ENCODE measurements at places on chromosomes 3 and 15.

GRCh38 chr3:37862903-37863815, 1.5 kb downstream of the CTDSPL start:
- no peak for DNase-seq

DNA sequence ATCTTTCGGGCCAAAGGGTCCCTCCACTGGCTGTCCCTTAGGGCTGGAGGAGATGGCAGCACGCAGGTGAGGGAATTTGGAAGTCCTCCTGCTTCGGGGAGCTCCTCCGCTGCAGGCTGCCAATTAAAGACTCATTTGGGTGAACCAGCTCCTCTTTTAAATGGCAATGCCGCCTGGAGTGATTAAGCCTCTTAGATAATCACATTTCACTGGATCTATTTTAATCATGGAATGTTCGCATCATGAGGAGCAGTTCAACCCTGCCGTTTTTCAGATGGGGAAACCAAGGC, 117.9 kb downstream of the LIPC start:
- no peak for DNase-seq

GRCh38 chr15:40327457-40327856, 4.0 kb downstream of the INAFM2 start:
- no peak for DNase-seq

GRCh38 chr3:41418961-41419691, 219.8 kb downstream of the CTNNB1 start:
- peak; percentile 32 for DNase-seq

DNA sequence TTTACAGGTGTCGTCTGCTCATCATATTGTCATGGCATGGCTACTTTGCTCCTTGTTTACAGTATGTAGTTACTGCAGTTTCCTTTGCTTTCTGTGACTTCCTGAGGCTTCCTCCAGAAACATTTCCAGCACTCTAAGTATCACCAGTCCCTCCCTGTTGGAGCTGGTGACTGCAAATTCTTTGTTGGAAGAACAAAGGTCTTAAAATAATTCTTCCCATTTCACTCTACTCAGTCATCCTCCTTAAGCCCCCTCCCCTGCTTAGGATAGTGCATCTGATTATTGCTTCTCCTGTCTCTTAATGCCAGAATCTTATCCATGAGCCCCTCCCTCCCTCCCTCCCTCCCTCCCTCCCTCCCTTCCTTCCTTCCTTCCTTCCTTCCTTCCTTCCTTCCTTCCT, 72.0 kb downstream of the C3orf38 start:
- no peak for DNase-seq

GRCh38 chr3:5231074-5231473, 43.6 kb downstream of the EDEM1 start:
- no peak for DNase-seq

DNA sequence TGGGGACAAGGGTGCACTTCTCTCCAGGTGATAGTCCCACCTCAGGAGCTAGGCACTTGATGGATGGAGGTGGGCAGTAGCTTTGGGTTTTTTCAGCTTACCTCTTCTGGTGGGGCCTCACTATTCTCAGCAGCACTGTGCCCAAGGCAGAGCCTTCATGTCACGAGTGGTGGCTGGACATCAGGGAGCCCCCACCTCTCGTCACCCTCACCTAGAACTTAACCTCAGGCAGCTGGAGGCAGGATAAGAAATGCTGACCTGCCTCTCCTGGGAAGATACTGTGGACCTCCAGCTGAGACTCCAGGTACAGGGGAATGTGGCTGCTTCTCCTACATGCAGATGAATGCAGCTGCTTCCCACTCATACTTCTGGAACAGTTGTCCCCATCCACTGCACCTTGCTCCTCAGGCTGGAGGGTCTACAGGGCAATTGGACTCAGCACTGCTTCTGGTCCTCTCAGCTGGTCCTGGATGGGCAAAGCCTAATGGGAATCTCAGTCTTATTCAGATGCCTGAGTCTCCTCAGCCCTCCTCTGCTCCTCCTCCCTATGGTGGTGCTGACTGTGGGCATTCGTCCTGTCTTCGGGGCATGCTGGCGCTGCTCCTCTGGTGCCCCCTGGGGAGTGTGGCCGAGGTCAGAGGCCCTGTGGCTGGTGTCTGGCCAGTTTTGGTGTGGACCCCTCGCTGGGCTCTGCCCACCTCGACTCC, 129.9 kb downstream of the KLF13 start:
- no peak for DNase-seq

GRCh38 chr3:24018784-24019570, 73.9 kb downstream of the NR1D2 start:
- no peak for DNase-seq

- peak; percentile 96 for DNase-seq
Observed at GRCh38 chr3:116005404-116005803, 382.1 kb downstream of the GAP43 start.

DNA sequence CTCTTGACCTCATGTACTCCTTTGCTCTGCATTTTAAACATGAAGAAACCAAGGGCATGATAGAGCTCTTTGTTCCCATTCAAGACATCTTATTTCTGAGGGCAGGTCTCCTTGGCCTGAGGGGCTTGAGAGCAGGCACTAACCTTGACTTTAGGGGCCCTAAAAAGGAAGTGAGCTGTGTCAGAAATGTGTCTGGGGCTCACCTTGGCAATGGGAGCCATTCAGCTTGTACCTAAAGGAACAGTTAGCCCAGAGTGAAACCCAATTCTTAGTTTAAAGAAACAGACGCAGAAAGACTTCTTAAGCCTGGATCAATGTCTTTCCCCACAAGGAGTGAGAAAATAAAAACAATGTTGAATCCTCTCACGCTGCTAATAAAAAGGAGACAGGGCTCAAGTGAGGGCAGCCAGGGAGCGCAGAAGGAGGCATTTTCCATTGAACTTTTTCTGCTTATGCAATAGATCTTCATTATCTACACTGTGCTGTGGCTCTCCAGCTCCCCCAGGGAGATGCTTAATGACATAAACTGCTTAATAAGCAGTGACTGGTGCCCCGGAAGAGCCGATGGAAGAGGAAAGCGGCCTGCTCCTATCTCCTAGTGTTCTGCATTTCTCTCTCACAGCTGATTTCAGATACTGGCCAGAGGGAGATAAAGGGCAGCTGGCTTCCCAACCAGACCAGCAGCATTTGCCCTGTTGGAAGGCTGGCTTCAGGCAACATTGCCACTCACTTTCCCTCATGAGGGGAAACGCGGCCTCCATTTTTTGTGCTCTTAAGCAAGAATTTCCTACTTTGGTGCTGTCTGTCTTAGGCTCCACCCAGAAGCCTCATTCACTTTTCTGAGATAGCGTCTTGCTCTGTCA, 152.0 kb downstream of the OPA1 start:
- DNase-seq = no peak

DNA sequence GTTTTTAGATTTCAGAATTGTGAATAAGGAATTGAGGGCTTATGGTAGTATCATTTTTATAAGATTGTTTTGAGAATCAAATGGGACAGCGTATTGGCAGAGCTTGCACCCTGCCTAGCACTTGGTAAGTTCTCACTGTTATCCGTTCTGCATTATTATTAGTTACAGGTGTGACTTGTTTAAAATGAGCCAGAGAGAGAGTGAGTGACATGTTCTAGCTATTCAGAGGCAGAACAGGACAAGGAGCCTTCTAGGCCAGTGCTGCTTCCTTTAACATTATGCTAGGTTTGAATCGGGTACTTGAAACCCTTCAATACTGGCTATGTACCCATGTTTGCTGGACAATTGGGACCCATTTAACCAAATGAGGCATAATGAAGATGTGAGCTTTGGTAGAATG, 133.7 kb downstream of the FILIP1L start:
- no peak for DNase-seq

- no peak for DNase-seq
Observed at GRCh38 chr15:34869110-34869509, 73.8 kb upstream of the ACTC1 start.

- DNase-seq = no peak
Observed at GRCh38 chr3:42014458-42014920, 52.6 kb upstream of the ULK4 start.

- no peak for DNase-seq
Observed at GRCh38 chr3:149816311-149816710, 3.3 kb downstream of the RNF13 start.

GRCh38 chr15:74978077-74978476, 17.3 kb upstream of the SCAMP5 start:
- DNase-seq = no peak

GRCh38 chr3:47912006-47912504, 104.2 kb downstream of the MAP4 start:
- no peak for DNase-seq
